ENCODE measurements at places on chromosomes 2 and 18.
A peak's percentile ranks its signal among the peaks of the same experiment; 100 is the strongest.

- no peak for DNase-seq
Observed at GRCh38 chr2:20414806-20415205, 32.1 kb upstream of the RHOB start.

DNA sequence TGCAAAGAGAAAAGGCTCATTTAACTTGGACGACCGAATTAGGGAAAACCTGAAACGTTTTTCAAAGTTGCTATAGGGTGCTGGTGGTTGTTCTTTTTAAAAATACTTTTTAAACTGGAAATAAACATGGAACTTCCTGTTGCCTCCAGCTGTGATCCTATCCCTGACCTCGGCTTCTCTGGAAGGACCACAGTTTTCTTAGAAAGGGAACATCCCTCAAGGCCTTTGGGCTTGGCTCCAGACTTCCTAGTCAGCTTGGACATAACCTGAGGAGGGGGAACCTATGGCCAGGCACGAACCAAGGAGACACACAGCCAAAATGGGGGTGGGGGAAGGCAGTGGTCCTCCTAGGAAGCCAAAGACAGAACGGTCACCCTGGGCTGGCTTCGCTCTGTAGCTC lies 57.7 kb downstream of the CENPO start:
- DNase-seq: no peak

- DNase-seq: no peak
Observed at GRCh38 chr18:69158944-69159343, 241.7 kb upstream of the DOK6 start.

DNA sequence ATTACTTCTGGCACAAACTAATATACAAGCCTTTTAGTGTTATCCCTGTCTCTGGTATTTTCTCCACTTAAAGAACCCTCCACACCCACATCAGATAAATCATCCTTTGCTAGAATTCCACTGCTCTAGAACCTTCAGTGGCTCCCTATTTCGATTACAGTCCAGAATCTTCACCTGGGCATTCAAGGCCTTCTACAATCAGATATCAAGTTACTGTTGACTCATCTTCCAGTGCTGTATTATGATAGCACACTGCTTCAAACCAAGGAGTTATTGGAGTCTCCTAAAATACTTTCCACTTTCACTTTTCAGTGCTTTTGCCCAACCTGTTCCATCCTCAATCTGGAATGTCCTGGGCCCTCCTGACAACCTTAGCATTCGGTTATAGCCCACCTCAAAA lies 3.4 kb downstream of the CGREF1 start:
- DNase-seq: no peak

DNA sequence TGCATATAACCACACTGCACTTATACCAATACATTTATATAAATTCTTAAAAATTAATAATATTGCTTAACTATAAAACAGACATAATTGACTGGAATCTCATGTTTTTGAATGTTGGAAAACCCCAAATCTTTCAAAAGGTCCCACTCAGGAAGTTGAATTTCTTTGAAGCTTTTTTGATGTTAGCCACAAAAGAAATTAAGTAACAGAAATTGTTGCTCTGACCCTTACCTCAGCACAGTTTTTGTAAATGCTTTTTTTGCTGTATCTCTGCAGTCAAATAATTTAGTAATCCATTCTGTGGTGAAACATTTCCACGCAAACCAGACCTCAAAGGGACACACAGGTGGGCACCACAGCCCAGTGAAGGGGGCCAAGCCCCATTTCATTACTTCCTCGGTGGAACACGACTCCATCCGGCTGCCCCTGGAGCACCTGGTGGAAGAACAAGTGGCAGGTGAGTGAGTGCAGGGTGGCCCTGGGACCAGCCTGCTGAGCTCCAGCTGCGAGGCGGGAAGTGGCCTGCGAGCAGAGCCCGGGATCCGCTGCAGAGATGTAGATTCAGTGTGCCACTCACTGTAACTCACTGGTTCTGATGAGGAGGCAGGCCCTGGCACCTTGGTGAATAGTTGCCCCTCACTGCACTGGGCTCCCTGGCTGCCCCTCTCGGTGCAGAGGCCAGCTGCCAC lies 8.4 kb downstream of the SCLY start:
- no peak for DNase-seq

- DNase-seq: no peak
Observed at GRCh38 chr18:13615432-13615861, 110.9 kb downstream of the FAM210A start.

- DNase-seq: peak; percentile 32
Observed at GRCh38 chr2:20661421-20662307, 5.3 kb upstream of the GDF7 start.

GRCh38 chr18:11104307-11104706 lies 45.1 kb downstream of the PIEZO2 start:
- DNase-seq: no peak

- no peak for DNase-seq
Observed at GRCh38 chr2:241363426-241363825, 7.3 kb downstream of the FARP2 start.

GRCh38 chr2:196206804-196207203 lies 35.4 kb upstream of the STK17B start:
- DNase-seq: no peak

DNA sequence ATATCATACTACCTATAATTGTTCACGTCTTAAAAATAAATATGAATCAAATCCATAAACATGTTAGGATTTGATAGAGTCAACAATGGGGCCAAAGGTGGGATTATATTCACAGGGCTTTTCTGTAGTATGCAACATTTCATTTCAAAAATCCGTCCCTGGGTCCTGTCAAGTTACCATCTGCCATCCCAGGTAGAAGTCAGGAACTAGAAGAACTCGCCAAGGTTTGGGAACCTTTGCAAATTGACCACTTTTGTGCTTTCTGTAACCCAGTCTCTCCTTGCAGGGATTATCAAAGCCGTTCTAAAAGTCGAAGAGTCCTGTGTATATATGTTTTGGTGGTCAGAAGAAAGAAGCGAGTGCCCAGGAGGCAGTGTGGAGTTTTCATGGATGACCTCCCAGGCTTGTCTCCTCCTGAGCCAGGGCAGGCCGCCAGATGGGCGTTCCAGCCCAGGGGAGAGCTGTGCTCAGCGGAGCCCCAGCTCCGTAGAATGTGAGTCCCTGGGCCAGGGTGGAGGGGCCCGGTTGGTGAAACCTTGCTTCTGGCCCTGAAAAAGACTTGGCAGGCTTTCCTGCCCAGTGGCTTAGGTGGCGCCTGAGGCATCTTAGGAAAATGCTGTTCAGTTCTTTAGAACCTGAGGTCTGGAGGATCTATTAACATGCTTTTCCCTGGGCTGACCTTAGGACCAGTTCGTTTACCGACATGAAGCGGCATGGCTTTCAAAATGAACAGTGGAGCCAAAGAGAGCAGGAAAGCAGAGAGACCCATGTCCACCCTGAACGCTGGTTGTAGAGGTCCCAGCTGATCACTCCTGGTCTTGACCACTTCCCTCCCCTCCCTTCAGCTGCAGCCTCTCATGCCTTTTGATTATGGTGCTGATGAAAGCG lies 69.2 kb downstream of the LONRF2 start:
- DNase-seq: no peak

- no peak for DNase-seq
Observed at GRCh38 chr2:241161646-241162281, 11.5 kb downstream of the PPP1R7 start.

- DNase-seq: no peak
Observed at GRCh38 chr2:176464886-176465564, 195.8 kb downstream of the MTX2 start.

- DNase-seq: no peak
Observed at GRCh38 chr18:44816050-44816449, 135.4 kb downstream of the SETBP1 start.

DNA sequence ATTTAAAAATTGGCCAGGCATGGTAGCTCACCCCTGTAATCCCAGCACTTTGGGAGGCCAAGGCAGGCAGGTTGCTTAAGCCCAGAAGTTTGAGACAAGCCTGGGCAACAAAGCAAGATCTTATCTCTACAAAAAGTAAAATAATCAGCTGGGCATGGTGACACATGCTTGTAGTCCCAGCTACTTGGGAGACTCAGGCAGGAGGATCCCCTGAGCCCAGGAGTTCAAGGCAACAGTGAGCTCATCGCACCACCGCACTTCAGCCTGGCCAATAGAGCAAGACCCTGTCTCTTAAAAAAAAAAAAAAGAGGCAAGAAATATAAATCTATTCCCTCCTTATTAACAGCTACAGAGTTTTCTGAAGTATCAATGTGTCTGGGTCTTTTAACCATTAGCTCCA lies 51.9 kb downstream of the ESCO1 start:
- DNase-seq: no peak

GRCh38 chr2:109399066-109399465 lies 214.7 kb downstream of the SEPTIN10 start:
- DNase-seq: no peak

GRCh38 chr18:6850396-6850795 lies 120.9 kb downstream of the ARHGAP28 start:
- DNase-seq: no peak

- DNase-seq: no peak
Observed at GRCh38 chr2:12617366-12617765, 99.4 kb upstream of the TRIB2 start.

GRCh38 chr2:46552079-46552478 lies 72.7 kb downstream of the TMEM247 start:
- DNase-seq: no peak

GRCh38 chr2:45268631-45269030 lies 259.4 kb upstream of the SIX2 start:
- no peak for DNase-seq

DNA sequence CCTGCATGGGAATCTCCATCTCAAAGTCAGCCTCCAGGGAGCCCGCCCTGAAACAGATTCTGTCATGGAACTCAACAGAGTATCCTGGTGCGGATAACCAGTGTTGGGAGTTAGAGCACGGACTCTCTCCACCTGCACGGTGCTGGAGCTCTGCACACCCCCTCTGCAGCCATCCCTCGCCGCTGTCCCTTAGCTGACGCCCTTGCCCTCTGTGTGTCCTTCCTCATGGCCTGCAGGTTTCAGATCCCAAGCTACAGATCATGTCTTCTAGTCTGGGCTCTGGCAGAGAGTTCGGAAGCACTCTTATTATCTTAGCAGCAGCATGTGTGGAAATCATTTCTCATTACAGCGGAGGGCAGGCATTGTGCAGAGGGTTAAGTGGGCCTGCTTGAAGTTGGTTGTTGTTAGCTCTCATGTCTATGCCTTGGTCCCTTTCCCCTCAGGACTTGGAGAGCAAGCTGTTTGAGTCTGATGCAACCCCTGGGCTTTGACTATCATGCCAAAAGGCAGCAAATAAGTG lies 26.0 kb downstream of the TMEM127 start:
- no peak for DNase-seq

DNA sequence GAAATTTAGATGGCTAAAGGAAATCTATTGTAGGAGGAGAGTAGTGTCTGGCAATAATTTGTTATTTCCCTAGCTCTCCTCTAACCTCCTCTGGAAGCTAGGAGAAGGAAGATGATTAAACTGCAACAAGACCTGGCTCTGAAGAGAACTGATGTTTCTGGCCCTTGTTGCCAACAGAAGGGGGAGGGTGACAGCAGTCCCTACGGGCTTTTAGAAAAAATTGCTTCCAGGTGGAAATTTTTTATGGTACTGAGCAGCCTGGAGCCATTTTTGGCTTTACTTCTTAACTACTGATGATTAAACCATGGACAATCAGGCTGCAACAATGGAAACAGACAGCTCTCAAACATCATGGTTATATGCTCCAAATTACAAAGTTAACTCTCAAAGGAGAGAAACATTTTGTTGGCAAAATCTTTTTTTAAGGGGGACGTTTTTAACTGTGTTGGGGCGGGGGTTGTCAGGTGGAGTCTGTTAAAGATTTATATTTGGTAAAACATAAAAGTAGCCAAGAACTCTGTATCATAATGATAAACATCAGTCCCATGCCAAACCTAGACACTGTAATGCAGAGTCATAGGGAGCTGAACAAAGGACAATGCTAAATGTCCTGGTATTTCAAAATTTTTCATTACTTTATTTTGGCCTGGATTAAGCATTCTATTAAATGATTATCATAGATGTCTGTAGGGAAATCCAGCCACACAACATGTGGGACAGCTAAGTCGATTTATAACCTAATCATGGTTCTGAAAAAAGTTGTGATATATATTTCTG lies 70.0 kb downstream of the EXOC6B start:
- DNase-seq: no peak

DNA sequence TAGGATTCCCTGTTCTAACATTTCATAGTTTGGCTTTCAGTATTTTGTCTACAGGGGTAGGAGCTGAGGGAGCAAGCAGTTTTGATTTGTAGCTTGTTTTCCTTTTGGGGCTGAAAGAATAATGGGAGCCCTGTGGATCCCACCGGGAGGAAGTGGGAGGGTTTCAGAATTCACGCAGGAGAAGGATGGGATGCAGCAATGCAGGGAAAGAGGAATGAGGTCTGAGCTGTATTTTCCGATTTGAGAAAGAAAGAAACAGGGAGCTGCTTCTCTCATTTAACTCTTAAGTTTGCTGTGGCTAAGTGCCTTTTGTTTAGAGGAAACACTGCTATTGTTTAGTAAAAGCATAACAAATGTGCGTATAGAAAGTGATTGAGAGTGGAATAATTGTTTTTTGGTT lies 141.0 kb downstream of the ADCYAP1 start:
- no peak for DNase-seq

DNA sequence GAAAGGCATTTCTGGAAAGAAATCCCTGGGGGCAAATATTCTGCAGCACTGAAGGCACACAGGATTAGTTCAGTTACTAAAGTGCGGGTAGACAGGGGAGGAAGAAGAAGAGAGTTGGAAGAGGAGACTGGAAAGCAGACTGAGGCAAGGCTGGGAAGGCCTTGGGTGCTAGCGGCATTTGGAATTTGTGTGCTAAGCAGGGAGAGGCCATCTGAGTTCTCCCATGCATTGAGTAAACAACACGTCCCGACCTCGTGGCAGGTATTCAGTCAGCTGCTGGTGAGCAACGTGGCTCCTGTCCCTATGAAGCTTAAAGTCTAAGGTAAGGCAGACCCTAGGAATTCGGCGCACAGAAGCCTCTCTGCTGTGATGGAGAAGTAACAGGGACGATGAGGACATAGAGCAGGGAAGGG lies 30.7 kb downstream of the ATP8B1 start:
- no peak for DNase-seq

- DNase-seq: no peak
Observed at GRCh38 chr2:227430639-227431038, 41.3 kb upstream of the AGFG1 start.

DNA sequence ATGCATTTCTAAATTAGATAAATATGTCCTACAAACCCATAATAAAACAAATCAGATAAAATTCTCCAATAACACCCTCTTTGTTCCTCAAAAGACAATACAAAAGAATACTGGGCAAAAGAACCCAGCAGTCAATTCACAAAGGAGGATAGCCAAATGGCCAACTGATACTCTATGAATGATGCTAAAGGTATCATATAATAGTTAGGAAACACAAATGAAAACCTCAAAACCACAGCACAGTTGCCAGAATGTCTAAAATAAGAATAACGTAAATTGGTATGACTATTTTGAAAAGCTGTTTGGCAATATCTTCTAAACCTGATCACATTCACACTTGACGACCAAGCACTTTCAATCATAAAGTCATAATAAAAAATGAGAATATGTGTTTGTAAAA lies 315.4 kb downstream of the CDH7 start:
- DNase-seq: no peak

DNA sequence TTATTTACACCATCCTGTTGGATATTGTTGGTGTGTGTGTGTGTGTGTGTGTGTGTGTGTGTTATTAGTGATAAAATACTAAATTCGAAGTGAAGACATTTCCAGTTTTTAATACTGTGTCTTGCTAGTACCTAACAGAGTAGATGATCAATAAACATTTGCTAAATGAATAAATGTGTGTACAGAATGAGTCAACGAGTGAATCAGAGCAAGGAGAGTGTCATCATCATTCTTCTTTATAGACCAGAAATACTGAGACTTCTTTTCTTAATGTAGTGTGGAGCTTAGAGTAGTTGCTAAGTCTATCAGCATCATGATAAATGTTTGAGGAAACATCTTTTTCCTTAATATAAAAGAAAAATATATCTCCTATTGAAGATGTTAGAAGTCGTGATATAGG lies 169.7 kb upstream of the SATB2 start:
- no peak for DNase-seq
